ENCODE measurements at places on chromosomes 11 and 22. TPM values are rescaled to one million over a fixed set of nuclear protein-coding genes. Genes with fewer than 3 reads are reported as not detected.
A peak's percentile ranks its signal among the peaks of the same experiment; 100 is the strongest.

DNA sequence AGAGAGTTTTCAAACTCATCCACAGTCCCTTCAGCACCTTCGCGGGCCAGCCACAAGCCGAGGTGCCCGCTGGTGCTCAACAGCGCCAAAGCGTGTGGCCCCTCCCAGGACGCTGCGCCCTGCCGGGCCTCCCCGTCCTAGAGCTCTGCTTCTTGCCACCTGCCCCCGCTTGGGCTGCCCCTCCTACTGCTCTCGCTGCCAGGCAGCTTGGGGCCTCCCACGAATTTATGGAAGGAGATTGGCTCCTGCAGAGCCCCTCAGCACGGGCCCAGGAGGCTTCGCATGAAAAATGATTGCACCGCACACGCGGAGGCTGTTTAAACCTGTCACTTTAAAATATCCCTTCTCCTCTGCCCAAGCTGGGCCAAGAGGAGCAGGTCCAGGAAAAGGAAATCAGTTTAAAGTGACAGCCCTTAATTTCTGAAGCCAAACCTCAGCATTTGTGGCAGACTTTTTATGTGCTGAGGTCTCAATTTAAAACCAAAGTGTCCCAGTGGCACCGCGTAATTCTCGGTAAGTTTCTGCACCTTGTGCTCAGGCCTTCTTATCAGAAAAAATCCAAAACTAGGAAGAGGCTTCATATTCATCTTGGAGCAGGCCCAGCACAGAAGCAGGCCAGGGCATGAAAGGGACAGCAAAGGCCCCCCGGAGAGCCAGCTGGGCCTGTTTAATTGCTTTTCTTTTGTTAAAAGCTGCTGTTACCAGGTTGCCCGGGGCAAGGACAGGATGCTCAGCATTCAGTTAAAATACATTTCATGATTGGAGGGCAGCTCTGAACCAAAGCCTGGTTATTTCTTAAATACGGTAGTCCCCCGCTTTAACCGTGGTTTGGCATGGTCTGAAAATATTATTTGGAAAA, 303.6 kb downstream of the OPCML start:
- DNase-seq, result no peak

- DNase-seq, result peak; percentile 90
These were observed 61.5 kb downstream of the ENDOD1 start for GRCh38 chr11:95150956-95151684.

Gene OR5B21
- 0.66 TPM for total RNA-seq

Gene KCNK4
- total RNA-seq, result 0.23 TPM

Gene CCDC88B
- 75.0 TPM for total RNA-seq

DNA sequence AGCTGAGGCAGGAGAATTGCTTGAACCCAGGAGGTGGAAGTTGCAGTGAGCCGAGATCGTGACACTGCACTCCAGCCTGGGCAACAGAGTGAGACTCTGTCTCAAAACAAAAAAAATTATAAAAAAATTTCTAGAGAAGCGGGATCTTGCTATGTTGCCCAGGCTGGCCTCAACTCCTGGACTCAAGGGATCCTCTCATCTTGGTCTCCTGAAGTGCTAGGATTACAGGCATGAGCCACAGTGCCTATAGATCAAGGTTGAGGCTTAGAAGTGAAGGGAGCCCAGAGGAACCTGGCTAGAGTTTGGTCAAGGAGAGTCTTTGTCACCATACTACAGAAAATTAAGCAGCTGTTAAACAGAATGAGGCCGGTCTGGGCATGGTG, 1.4 kb upstream of the MCM5 start:
- DNase-seq, result no peak

Gene ISX
- total RNA-seq, result not detected

DNA sequence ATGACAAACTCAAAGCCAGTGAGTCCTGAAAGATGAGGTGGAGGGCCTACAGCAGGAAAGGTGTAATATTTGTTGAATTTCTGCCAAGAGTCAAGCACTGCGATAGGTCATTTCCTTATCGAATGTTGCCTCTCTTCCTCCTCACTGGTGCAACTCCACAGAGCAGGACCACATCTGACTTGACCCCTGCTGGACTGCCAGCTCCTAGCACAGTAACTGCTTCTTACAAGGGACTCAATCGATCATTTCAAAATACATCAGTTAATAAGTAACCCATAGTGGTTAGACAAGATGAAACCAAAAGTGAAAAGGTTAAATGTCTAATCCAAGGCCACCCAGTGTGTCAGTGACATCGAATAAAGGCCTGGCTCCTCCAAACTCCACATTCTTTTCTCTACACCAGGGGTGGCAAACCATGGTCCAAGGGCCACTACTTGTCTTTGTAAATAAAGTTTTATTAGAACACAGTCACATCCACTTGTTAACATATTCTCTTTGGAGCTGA, 98.5 kb upstream of the CSNK2A3 start:
- DNase-seq, result no peak

DNA sequence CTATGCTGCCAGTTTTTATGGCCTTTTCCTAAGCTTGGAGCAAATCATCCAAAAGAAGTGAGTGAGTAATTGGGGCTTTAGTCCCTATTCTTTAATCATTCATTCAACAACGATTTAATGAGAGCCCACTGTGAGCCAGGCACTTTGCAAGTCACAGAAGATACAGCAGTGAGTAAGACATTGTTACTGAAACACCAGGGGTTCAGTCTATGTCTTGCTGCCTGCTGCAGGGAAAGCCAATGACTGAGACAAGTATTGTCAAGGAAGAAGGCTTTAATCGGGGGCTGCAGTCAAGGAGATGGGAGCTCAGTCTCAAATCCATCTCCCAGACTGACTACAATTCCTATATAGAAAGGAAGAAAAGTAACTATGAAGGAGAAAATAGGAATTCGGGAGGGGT, 228.3 kb downstream of the FAM181B start:
- no peak for DNase-seq

Gene MPZL2
- total RNA-seq, result 39.4 TPM

GRCh38 chr11:47347137-47347536, 5.4 kb downstream of the MYBPC3 start:
- DNase-seq, result no peak

DNA sequence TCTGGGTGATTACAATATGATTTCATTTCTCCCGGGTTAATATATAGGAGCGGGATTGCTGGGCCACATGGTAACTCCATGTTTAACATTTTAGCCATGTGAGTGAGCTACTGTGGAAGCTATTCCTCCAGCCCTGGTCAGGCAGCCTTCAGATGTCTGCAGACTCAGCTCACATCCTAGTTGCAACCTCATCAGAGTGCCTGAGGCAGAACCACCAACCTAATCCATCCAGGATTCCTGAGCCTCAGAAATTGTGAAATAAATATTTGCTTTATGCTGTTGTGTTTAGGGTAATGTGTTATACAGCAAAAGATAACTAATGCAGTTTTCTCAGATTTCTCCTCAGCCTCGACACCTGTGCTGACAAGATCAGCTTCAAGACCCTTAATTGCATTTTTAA, 676.8 kb downstream of the OPCML start:
- DNase-seq, result no peak

- DNase-seq, result no peak
These were observed 56.1 kb downstream of the APOL3 start for GRCh38 chr22:36104435-36104834.

Gene PGA4
- not detected for total RNA-seq

Gene MS4A7
- not detected for total RNA-seq

Gene TRAPPC4
- total RNA-seq, result 123 TPM

GRCh38 chr11:61834278-61835048, 6.4 kb downstream of the FADS2 start:
- peak; percentile 66 for DNase-seq

Gene SPI1
- not detected for total RNA-seq

GRCh38 chr22:32997295-32997694, 60.9 kb downstream of the SYN3 start:
- no peak for DNase-seq

DNA sequence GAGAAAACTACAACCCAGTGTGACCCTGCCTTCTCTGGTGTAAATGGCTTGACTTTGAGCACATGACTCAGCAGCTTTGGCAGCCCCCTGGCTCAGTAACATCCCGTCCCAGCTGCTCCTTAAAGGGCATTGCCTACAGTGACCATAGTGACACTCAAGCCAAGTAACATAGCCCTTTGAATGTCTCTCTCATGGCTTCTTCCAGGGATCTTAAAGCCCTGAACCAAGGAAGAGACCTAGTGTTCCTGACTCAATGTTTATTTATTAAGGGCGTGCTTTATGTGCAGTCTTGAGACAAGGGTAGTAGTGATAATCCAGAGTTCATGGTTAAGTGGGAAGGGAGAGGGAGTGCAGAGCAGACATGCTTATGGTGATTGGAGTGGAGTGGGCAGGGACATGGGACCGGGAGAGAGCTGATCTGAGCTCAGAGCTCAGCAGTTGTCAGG, 125.7 kb downstream of the PARVA start:
- no peak for DNase-seq

- DNase-seq, result peak; percentile 56
These were observed 11.3 kb upstream of the SMIM38 start for GRCh38 chr11:69144316-69145049.

- peak; percentile 45 for DNase-seq
These were observed 39.7 kb downstream of the ME3 start for GRCh38 chr11:86632499-86633269.

DNA sequence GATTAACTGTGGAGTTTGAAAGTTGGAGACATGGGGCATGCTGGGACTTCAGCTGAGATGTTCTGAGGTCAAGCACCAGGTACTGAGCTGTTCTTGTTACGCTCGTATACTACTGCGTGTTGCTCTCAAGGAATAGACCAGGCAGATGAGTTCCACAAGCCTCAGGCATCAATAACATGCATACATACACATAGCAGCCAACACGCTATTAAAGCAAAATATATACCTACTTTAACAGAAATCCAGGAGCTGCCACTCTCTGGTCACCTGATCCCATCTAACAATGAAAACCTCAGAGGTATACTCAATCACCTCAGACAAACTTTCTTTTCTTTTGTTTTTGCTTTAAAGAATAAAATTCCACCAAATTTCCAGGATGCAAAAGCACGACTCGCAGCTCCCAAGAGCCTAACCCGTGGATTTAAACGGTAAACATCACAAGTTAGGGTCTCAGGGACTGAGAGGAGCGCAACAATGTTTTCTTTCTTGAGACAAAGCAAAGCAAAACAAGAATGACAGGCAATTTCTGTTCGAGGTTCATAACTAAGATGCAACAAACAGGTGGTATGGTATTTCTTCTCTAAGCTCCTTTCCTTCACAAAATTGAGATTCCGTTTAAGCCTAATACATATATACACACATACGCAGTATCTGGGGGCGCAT, 16.5 kb downstream of the BLID start:
- DNase-seq, result no peak

DNA sequence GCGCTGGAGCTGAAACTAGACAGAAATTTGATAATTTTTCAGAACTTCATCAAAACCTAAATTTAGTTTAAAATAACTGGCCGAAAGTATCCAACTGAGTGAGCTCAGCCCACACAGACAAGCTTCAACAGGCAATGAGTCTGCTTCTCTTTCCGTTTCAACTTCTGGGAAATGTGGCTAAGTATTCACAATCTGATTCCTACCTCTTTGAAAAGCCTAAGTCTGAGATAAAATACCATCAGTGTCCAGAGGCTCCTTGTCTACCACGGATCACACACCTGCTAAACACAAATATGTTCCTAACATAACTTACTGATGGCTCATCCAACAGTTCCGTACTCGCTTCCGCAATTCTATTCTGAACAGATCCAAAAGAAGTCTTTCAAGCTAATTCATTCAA, 8.5 kb downstream of the SIK3 start:
- no peak for DNase-seq

- DNase-seq, result no peak
These were observed 393.0 kb upstream of the KIRREL3 start for GRCh38 chr11:127393460-127393997.

DNA sequence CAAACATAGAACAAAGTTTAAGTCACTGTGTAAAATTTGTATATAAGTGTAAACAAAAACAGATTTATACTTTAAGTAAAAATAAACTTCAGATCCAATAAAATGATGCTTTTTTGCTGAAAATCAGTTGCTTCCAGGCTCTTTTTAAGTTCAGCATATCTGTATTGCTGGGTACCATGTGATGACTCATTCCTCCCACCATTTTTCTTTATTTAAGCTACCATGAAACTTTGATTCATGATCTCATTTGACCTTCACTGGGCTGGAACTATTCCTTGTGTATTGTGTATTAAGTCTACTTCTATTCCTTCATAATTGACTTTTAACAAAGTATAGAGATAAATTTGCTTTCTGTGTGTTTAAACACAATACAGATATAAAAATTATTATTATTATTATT, 46.3 kb upstream of the RRM1 start:
- DNase-seq, result no peak

DNA sequence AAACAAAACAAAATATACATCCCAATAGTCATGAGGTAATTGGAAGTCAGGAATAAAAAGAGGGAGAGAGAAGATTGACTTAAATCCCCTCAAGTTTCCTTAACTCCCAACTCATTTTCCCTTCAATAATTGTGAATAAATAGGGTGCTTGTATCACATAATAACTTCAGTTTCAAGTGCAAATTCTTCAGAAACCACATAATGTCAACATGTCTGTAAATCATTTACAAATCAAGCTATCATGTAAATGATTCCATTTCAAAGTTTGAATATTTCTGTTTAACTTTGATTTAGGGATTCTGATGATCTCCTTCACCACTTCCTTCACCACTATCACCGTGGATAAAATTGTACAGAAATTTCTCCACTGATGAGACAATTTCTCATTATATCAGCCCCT, 23.2 kb downstream of the CASP5 start:
- no peak for DNase-seq

DNA sequence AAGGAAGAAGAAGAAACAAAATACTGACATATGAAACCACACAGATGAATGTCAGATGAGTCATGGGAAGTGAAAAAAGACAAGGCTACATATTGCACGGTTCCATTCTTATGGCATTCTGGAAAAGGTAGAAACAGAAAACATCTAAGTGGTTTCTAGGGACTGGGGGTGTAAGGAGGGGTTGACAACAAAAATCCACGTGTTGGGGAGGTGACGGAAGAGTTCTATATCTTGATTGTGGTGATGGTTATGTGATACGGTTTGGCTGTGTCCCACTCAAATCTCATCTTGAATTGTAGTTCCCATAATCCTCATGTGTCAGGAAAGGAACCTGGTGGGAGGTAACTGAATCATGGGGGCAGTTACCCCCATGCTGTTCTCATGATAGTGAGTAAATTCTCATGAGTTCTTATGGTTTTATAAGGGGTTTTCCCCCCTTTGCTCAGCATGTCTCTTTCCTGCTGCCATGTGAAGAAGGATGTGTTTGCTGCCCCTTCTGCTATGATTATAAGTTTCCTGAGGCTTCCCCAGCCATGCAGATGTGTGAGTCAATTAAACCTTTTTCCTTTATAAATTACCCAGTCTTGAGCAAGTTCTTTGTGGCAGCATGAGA, 6.4 kb upstream of the ARFGAP3 start:
- peak; percentile 29 for DNase-seq

- no peak for DNase-seq
These were observed 23.3 kb downstream of the PIWIL4 start for GRCh38 chr11:94590352-94591041.
